Nucleus accumbens (tissue), 56 donors: ENCODE measurements at places on chromosomes 5 and 9.

GRCh38 chr5:108615216-108615615 is 132.5 kb upstream of the FER start:
- no peak for DNase-seq

GRCh38 chr9:135530146-135530545 is 8.9 kb downstream of the LCN1 start:
- no peak for DNase-seq

- no peak for DNase-seq
Observed at GRCh38 chr9:89350988-89351557, 32.8 kb downstream of the SECISBP2 start.

- DNase-seq: no peak
Observed at GRCh38 chr9:114682846-114683245, 854 bp upstream of the TEX48 start.

DNA sequence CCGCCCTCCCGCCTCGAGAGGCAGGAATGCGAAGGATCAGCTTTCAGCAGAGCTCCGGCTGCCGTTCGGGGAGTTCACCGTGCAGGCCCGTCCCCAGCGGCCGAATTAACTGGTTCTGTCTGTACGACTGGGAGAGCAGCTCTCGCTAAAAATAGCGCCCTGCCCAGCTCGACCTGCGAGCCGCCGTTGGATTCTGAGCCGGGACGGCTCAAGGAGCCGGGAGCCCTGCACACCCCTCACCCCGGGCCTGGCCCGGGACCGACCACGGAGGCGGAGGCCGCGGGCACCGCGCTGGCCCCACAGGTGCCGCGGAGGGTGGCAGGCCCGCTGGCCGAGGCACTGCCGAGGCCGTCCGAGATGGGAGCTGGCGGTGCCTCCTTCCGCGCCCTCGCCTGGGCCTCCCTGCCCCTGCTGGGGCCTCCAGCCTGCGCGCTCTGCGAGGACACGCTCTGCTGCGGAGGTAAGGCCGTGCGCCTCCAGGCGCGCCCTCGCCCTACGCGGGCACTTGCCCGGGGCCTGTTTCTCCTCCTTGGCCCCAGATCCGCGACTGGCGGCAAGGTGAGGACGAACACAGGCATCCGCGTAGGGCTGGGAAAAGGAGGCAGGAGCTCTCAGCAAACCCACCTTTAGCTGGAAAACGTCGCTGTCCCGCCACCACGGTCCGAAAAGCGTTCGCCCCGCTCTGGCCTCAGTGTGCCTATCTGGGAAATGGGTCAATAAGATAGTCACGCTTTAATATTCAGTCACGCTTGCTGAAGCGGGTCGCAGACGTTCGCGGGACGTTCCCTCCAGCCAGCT is 53.1 kb upstream of the DAB2IP start:
- DNase-seq: no peak

DNA sequence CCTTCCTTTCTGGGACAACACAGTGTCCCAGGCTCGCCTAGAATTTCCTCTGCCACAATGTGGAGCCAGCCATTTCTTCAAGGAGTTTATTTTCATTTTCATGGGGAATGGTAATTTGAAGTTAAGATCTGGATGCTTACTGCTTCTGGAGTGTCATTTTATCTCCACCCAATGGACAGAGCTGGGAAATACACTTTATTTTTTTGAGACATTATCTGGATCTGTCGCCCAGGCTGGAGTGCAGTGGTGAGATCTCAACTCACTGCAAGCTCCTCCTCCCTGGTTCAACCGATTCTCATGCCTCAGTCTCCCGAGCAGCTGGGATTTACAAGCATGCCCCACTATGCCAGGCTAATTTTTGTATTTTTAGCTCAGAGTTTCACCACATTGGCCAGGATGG is 12.7 kb upstream of the THG1L start:
- DNase-seq: peak; percentile 5

DNA sequence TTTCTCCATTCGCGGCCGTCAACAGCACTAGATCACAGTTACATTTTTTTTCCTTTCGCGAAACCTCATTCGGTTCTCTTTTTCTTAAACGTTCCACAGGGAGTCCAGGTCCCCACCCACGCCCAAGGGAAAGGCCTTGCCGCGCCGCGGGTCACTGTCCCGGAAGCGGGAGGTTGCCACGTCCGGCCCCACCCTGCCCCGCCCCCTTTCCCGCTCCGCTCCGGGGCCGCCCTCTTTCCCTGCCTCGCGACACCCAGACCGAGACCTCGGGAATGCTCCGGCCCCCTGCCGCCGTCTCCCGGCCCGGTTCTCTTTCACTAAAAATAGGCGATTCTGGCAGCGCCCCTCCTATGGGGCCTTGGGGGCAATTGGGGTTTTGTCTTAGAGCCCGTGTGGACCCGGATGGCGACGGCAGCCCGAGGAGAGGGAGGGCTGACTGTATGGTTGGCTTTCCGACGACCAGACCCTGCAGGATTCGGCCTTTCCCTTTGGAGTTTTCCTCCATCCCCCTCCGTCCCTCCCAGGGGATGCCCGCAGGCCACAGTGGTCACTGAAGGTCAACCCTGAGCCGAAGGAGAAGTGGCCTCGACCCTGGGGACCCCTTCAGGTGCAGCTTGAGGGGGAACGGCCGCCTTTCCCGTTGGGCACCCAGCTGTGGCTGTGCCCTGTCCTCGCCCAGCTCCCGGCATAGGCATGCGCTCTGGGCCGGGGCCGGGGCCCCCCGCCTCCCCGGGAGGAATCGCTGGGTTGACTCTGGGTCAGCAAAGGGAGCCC is 2.8 kb upstream of the RACK1 start:
- DNase-seq: no peak

DNA sequence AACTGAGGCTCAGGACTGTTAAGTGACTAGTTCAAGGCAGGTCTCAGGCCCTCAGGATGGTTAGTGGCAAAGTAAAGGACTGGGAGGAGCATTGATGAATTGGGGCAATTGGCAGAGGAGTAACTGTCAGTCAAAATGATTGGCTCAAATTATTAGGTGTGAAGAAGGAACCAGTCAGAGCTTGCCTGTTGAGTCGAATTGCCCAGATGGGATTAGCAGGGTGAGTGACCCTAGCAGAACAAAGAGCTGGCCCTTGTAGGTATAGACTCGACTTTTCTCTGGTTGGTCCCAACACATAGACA is 2.6 kb upstream of the NSD1 start:
- no peak for DNase-seq

GRCh38 chr5:89968958-89969381 is 440.6 kb downstream of the CETN3 start:
- DNase-seq: no peak

GRCh38 chr9:29838491-29839020 is 2265.3 kb upstream of the C9orf72 start:
- DNase-seq: no peak

DNA sequence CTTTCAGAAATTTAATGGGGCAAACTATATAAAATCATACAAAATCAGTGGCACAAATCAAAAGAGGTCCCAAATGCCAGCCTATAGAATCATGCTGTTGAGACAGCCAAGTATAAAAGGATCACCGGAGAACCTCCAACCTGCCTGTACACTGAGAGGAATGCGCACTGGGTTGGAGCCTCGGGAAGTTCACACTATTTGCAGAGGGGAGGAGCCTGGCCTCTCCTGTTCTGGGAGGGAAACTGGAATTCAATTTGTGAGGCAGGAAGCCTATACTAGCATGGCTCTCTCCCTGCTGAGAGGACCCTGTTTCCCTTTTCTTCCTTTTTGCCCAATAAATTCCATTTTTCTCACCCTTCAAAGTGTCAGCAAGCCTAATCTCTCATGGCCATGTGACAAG is 406.0 kb downstream of the HINT1 start:
- no peak for DNase-seq

GRCh38 chr5:126777257-126777974 is 480 bp downstream of the LMNB1 start:
- DNase-seq: peak; percentile 36

GRCh38 chr9:70439991-70440706 is 25.7 kb upstream of the KLF9 start:
- DNase-seq: no peak

GRCh38 chr5:116759860-116760640 is 185.4 kb upstream of the SEMA6A start:
- no peak for DNase-seq

DNA sequence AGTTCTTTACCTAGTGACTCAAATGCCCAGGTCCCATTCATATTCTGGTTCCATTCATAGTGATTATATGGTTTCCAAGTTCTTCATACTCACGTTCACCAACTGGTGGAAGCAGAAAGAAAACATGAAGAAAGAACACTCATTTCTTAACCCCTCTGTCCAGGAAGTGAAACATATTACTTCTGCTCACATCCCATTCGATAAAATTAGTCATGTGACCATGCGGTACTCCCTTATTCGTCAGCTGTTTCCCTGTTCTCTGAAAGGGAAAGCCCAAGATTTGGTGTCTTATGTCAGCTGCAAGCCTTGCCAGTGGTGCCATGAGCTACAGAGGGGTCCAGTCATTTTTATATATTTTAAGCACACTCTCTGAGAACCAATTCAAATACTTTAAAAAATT is 387.0 kb upstream of the DMAC1 start:
- DNase-seq: no peak

DNA sequence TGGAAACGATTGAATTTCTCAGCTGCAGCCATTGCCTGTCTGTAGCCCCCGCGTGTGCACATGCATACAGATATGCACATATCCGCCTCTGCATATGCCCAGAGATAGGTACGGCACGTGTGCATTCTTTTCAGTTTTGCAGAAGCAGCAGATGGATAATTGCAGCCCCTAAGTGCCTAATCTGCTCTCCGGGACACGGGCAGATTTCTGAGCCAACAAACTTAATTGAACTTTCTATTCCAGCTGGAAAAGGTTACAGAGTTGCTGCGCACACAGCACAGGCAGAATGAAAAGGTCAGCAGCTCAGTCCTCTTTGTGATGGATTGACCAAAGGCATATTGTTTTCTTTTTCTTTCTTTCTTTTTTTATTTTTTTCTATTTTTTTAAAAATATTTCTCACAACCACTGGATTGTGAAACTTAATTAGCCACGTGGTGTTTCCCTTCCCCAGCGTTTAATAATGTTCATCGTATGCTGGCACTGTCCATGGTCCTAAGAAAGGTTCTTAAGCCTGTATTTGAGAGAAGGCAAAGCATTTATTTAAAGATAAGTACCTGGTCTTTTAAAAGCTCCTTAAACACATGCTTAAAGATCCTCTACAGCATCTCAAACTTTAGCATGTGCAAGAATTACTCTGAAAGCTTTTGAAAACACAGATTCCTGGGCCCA is 270.2 kb upstream of the BRINP1 start:
- DNase-seq: no peak

DNA sequence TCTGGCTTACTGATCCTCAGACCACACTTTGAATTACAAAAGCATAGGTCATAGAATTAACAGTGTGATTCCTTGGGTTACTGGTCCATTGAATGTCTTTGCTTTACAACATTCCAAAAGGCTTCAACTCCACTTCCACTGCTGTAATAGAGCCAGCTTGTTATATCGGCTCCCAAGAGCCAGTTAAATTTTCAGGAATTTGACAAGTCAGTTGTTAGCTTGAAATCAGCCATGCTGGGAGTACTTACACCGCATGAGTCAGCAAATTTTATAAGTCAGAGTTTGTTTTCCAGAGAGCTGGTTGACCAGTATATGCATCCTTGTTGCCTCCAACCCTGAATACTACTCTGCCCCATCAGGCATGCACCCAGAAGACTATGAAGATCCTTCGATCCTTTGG is 73.1 kb downstream of the FOXB2 start:
- DNase-seq: no peak

- DNase-seq: no peak
Observed at GRCh38 chr9:36503172-36504088, 69.3 kb upstream of the MELK start.

DNA sequence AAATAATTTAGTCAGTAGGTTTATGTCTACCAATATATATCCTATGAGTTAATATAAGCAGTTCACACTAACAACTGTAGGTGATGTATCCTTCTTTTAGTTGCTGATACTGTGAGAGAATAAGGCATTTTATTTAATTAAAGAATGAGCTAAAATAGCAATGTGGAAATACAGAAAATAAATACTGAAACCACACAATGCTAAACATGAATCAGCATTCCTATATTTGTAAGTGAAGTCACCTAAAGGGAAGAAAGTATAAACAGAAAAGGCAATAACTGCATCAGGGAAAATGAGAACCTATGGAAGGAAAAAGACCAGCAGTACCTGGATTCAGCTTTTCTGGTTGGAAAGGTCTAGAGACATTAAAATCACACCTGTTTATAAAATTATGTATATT is 336.0 kb downstream of the PDE4D start:
- DNase-seq: no peak
